Stimulated activated naive CD8-positive, alpha-beta T cell treated with anti-CD3 and anti-CD28 coated beads, Interleukin-15, Interleukin-2, amounts not matched to agents 100 U/mL and 50 U/mL, for 24 hours (primary cell): ENCODE measurements at places on chromosomes 3 and 15.

- no peak for DNase-seq
Observed at GRCh38 chr3:110077093-110077492, 739.7 kb upstream of the DPPA4 start.

DNA sequence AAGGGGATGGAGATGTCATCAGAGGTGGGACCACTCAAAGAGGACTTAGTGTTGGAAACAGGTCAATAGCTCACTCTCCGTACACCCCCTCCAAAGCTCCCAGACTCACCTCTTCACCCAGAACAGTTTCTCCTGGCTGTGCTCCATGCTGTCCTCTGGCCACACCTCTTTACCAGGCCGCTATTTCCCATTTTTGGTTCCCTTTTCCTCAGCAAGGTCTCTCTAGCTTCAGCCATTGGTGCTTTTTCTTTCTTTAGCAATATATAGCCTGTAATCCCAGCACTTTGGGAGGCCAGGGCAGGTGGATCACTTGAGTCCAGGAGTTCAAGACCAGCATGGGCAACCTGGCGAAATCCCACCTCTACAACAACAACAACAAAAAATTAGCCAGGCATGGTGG, 123.6 kb upstream of the SMAD3 start:
- DNase-seq: no peak

- no peak for DNase-seq
Observed at GRCh38 chr3:136055491-136055890, 90.0 kb downstream of the PPP2R3A start.

- DNase-seq: no peak
Observed at GRCh38 chr15:97979140-97979520, 18.6 kb downstream of the ARRDC4 start.

DNA sequence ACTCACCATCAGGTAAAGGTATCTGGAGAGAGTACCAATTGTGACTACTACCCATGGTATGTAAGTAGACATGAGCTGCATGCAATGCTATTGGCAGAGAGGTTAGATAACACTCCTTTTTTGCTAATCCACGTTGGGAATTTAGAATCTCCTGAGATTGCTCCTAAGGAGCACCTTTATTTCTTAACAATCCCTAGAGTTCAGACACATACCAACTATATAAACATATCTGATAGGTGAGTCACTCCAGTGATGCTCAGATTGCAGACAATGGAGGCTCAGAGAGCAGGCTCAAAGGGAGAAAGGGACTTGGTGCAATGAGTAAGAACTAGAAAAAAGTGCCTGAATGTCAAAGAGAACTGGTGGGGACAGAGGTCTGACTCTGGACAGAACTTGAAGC, 47.0 kb upstream of the LRRFIP2 start:
- no peak for DNase-seq

- DNase-seq: no peak
Observed at GRCh38 chr3:108804437-108804836, 18.1 kb upstream of the TRAT1 start.

GRCh38 chr15:42083916-42084315, 10.4 kb downstream of the PLA2G4D start:
- DNase-seq: no peak

GRCh38 chr3:23533996-23534395, 271.8 kb upstream of the UBE2E1 start:
- DNase-seq: no peak

GRCh38 chr3:111785034-111785433, 74.0 kb upstream of the PHLDB2 start:
- no peak for DNase-seq

GRCh38 chr3:175704366-175705055, 845.4 kb downstream of the NAALADL2 start:
- DNase-seq: no peak

GRCh38 chr3:164004205-164004604, 1074.1 kb downstream of the SI start:
- DNase-seq: no peak

- DNase-seq: no peak
Observed at GRCh38 chr3:149207475-149207874, 14.2 kb downstream of the CP start.

- no peak for DNase-seq
Observed at GRCh38 chr3:9945358-9945757, 6.8 kb downstream of the PRRT3 start.

- no peak for DNase-seq
Observed at GRCh38 chr15:89747708-89748682, 3.1 kb downstream of the MESP1 start.

DNA sequence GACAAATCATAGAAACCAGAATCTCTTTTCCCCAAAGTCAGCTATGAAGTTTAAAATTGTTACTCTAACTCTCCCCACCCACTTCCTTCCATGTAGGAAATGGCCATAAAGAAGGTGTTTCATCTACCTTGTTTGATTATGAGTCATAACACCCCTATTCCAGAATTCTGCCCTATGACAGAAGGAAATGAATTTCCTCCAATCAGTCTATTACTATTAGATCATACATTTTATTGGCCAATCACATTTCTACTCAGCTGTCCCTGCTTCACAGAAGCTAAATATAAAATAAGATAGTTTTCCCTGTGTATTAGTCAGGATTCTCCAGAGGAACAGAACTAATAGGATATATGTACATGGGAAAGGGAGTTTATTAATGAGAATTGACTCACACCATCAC, 102.1 kb downstream of the TGFBR2 start:
- no peak for DNase-seq

- peak; percentile 37 for DNase-seq
Observed at GRCh38 chr3:4928277-4928789, 50.9 kb upstream of the BHLHE40 start.

DNA sequence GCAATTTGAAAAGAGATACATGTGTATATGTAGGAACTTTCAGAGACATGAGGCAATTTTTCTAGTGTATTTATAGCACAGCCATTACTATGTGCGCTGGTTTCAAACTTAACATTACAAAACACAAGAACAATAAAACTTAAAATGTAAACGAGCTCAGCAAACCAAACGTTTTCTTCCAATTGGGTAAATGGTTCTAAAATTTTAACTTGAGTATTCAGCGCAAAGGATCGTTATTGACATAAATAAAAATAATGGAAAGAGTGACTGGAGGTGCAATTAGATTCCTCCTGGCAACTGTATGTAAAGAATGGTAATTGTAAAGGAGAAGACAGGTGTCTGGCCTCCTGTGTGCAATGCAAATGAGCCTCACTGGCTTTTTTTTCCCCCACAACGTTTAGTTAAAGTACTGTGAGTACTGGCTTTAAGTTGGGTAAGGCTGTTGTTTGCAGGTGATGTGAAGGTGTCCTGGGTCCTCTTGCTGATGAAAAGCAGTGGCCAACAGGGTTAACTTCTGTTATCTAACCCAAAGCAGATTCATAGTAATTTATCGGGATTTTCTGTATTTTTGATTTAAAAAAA, 14.1 kb upstream of the GADL1 start:
- DNase-seq: no peak

- no peak for DNase-seq
Observed at GRCh38 chr3:44252332-44252959, 10.8 kb downstream of the TOPAZ1 start.

GRCh38 chr15:92883163-92883875, 16.8 kb upstream of the CHD2 start:
- peak; percentile 46 for DNase-seq

DNA sequence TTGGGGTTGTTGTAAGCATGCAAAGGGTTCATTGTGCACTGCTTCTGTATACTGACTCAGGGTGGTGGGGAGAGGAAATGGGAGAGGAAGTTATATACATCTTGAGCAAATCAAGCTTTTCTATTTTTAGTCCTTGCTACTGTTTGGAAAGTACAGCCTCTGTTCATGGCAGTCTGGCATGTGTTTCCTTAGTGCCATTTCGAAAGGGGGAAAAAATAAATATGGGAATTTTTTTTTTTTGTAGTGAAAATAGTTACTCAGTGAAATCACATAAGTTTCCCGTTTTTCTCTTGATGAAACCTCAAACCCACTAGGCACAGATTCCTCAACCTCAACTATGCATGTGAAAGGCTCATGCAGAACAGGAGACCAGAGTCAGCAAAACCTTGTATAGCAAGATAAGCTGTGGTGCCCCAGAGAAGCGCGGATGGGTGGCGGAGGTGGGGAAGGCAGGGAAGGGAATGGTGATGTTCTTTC, 353.3 kb downstream of the LPP start:
- DNase-seq: no peak
